NCI-H1048 (cell line): ENCODE measurements at places on chromosomes 11 and 22.

DNA sequence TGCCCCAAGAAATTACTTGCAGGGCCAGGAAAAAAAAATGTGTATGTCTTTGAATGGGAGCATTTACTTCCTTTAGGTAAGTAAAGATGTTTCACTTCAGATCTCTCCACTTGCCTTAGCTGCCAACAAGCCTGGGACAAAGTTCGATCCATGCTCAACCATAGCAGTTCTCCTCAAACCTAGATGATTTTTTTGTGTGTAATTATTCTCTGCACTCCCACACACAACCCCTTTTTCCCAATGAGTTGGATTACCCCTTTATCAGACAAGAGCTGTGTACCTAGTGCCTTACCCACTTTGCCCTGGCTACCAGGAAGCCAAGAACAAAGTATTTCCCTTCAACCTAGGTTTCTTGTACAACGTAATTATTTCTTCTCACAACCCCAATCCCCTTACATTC, 35.6 kb downstream of the TPBGL start:
- DNase-seq: no peak

GRCh38 chr11:2653930-2654739, 45.7 kb downstream of the KCNQ1OT1 start:
- DNase-seq: no peak

GRCh38 chr11:126194121-126194543, 17.3 kb downstream of the RPUSD4 start:
- no peak for DNase-seq

DNA sequence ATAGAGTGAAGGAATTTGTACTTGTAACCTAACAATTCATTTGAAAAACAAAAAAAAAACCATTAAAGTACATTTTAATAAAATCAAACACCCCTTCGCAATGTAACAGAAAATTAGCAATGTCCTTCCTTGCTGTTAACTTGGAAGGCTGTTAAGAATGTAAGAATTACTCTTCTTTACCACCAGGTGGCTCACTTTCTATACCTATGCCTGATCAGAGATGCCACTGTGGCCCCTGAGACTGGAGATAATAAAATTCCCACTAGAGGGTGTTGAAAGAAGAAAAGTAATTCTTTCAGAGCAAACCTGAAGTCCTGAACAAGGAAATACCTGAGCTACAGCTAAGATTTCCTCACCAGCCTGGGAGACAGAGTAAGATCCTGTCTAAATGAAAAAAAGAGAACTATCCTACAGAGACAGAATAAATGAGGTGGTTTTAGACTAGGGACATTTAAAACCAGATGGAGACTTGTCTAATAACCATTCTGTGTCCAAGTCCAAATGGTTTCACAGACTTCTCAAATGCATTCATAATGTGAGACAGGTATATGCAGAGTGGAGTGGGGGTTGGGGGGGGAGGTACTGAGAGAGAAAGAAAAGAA, 1089.3 kb downstream of the FAM181B start:
- DNase-seq: peak; percentile 48

GRCh38 chr11:57562596-57562995, 4.9 kb downstream of the UBE2L6 start:
- no peak for DNase-seq

- no peak for DNase-seq
These were observed 1.1 kb upstream of the SERGEF start for GRCh38 chr11:18013790-18014507.

GRCh38 chr11:32883421-32883820, 9.2 kb upstream of the QSER1 start:
- no peak for DNase-seq

GRCh38 chr11:117426297-117426685, 98.6 kb downstream of the CEP164 start:
- peak; percentile 10 for DNase-seq

DNA sequence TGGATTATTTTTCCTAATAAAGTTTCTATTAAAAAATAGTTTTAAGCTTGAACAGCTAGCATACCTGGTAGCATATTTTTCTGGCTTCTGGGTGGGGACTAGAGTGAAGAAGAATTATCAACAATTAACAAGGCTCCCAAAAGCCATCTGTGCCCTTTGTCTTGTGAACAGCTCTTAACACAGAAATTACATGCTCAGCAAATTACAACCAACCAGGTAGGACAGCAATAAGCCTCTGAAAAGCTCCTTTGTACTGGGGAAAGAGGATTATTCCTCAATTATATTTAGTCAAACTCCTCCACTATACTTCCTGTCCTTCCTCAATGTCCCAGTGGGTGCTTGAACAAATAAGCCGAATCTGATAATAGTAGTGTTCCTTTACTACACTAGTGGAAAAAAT, 162.8 kb downstream of the RAB38 start:
- DNase-seq: no peak

DNA sequence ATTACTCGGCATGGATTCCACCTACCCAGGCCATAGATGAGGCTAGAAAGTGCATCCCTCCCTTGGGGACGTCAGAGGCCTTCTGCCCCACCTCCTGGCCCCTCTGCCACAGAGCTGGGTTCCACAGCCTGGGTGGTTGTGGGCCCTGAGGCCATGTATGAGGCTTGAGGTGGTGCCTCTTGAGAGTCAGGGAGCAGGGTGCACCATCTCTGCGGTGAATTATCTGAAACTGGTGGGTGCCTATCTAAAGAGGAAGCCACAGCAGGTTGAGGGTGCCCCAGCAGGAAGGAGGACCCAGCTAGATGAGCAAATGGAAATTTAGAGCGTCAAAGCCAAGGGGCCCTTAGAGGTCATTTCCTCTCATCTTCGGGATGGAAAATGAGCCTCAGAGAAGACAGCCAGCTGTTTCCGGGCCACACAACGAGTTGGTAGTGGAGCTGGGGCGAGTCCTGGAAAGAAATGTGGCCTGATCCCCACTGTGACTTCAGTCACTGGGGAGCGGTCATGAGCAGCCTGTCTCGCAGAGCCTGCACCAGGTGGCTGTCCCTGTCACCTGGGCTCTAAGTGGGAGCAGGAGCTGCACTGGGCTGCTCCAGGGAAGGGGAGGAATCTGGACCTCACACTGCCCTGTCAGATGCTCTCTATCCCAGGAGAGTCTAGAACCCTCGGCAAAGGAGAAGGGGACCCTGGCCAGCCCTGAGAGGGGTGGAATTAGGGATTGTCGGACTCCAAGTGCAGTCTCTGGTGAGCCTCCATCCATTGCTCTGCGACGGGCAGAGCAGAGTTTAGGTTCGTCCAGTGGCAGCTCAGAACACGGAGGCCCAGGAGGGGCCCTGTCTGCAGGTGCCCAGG, 7.3 kb downstream of the ADORA2A start:
- DNase-seq: no peak

DNA sequence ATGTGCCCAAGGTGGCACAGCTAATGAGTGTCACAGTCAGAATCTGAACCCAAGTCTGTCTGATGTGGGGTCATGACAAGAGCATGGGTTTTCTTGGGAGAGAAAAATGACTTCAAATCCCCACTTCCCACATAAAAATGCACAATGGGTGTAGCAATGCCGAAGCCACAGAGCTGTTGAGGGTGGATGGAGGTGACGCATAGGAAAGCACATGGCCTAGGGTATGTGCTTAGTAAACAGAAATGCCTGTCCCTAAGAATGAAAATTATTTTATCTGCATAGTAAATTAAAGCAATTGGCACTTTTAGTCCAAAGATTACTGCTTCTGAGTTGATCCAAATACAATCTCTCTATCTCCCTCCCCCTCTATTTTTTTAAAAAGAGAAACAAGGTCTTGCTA, 10.9 kb downstream of the MICAL3 start:
- DNase-seq: no peak

DNA sequence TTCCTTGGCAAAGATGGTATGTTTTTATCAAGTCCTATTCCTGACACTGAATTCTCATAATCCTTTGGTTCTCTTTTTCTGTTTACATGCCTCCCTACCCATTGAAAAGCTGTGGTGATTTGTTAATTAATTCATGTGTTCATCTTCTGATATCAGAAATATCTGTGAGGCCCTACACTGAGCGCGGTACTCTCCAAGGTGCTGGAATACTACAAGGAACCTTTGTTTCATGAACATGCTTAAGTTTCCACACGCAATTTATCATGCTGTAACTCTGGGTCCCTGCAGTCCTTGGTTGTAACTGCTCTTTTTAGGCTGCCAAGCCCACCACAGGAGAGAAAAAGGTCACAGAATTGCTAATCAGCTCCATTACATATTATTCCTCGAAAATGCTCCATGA, 331.8 kb downstream of the FAT3 start:
- DNase-seq: no peak

DNA sequence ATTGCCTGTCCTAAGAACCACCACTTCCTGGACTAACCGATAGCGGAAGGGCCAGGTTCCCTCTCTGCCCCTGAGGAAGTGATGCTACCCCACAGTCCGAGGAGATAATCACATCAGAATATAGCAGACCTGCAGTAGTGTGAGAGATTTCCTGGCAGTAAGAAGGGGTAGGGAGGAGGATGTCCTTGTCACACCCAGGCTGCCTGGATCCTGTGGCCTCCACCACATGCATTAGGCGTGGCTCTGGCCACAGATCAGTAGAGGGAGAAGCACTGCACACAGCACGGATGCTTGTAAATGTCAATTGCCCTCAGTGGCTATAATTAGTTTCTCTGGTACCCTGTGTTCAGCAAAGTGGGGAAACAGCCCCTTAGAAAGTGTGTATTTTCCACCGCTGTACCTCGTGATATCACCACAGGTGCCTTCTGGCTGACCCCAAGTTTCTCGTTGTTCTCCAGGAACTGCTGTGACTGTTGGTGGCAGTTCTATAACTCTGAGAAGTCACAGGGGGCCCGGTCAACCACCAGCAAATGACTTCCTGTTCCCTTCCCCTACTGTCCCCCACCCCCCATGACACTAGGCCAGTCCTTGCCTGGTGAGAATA, 61.8 kb downstream of the UBASH3B start:
- DNase-seq: no peak

DNA sequence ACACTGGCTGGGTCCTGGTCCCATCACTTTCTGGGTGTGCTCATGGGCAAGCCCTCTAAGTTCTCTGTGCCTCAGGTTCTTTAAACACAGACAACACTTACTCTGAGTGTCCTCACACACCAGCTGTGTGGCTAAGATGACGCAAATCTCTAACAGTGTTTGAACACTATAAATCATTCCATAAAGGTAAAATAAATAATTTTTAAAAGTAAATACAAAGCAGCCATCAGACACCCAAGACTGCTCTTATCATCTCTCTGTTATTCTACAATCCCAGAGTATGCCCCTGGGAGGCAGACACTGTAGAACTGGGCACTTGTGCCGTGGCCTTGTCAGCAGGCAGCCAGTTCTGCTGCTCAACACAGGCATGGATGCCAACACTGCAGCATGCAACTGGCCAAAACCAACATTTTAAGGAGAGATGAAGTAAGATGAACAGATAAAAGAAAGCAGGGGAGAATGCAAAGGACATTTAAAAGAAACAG, 56.8 kb downstream of the RPL27A start:
- DNase-seq: no peak
